ENCODE measurements at places on chromosomes 4 and X. TPM values are rescaled to one million over a fixed set of nuclear protein-coding genes. Genes with fewer than 3 reads are reported as not detected.
A peak's percentile ranks its signal among the peaks of the same experiment; 100 is the strongest.

Gene POF1B
- total RNA-seq = 0.04 TPM

DNA sequence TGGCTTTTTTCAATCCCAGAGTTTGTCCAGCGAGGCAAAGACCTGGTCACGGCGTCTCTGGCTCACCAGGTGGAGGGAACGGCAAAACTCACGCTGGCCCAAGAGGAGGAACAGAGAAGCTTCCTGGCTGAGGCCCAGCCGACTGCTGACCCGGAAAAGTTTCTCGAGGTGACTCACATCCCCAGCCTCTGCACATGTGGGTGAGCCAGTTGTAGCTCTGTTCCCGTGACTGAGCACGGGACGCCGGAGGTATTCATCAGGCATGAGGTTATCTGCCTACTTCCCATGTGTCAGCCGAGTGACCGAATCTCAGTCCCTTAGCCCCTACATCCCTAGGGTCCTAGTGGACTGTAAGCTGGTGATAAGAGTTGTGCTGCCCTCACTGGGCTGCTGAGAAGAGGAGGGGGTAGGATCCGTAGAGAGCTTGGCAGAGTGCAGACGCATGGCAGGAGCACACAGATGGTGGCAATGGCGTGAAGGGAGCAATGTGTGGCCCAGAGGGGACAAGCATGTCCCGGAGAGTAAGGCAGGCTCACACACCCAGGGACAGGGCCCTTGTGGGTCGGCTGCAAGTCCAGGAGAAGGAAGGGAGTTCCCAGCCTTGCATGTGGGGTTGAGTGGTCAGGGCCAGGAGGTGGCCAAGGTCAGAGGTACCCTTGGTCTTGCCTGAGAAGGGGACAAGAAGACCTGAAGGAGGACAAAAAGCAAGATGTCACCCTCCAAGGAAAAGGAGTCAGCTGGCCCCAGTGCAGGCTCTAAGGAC is 42.9 kb downstream of the EVC start:
- H3K27ac ChIP-seq = no peak overlapping the region
- H3K27me3 ChIP-seq = no peaks in the 10 kb centered on the region
- H3K4me1 ChIP-seq = peaks cover 43% of the 10 kb centered on the region
- H3K36me3 ChIP-seq = peaks cover 79% of the 10 kb centered on the region

Gene DMRTC1
- total RNA-seq = not detected

Gene CSAG3
- total RNA-seq = not detected

Gene EBP
- total RNA-seq = 23.3 TPM

DNA sequence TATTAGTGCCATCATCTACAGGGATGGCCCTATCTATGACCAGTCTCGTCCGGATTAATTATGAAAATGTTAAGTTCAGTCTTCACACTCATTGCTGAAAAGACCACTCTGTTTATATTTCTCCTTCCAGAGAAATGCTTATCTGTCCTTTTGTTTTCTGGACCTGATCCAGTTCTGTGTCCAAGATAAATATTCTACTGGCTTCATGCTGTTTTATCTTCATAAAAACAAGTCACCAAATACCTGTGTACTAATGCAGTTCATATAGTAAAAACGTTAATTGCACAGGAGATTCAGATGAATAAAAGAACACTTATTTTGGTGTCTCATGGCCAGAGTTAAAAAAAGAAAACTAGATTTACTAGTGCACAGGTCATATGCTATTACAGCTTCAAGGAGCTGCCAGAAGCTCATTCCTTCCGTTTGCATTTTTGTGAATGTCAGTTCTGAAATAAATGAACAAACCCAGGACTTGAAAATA is 17.3 kb downstream of the FNIP2 start:
- no peak overlapping the region for H3K4me3 ChIP-seq
- H3K4me1 ChIP-seq = peaks cover 8% of the 10 kb centered on the region
- H3K27ac ChIP-seq = no peak overlapping the region
- H3K36me3 ChIP-seq = no peaks in the 10 kb centered on the region
- H3K27me3 ChIP-seq = no peaks in the 10 kb centered on the region

GRCh38 chr4:81214881-81215868 is at the start of gene PRKG2:
Gene PRKG2, minus strand, starts transcription at chr4:81215222. Its CDS starts 10,175 bp downstream, at chr4:81205047.
- peaks cover 4% of the 10 kb centered on the region for H3K4me1 ChIP-seq
- DNase-seq = peak; percentile 10
- peak within 1 kb of the TSS; percentile 25 for H3K4me3 ChIP-seq
- no peaks in the 10 kb centered on the region for H3K36me3 ChIP-seq
- no peak within 1 kb of the TSS for H3K27ac ChIP-seq

DNA sequence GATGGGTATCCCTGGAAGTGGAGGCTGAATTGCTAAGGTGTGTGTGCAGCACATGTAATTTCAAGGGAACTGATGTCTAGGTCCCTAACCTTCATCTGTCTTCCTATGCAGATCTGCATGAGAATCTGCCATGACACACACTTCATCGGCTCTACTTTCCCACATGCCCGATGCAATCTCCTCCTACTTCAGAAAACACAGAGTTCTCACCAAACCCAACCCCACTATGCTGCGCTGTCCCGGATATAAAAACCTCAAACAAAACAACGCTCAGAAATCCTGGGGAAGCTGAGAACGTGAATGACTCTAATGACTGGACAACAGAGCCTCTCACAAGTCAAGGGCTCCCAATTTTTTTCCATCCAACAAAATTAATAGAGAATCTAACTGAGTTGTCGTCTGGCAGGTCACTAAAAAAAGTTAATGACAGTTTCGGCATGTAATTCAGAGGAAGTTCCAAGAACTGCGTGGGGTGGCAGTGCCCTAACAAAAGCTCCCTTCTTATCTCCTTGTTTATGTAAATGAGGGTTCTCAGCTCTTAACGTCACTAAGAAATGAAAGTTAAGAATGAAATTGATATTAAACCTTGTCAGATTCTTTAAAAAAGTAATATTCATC is 39.0 kb downstream of the STX18 start:
- DNase-seq = no peak
- H3K4me3 ChIP-seq = no peak overlapping the region
- H3K27me3 ChIP-seq = no peaks in the 10 kb centered on the region
- no peaks in the 10 kb centered on the region for H3K4me1 ChIP-seq
- H3K36me3 ChIP-seq = no peaks in the 10 kb centered on the region
- no peak overlapping the region for H3K27ac ChIP-seq

Gene DIPK2B
- total RNA-seq = 14.4 TPM

DNA sequence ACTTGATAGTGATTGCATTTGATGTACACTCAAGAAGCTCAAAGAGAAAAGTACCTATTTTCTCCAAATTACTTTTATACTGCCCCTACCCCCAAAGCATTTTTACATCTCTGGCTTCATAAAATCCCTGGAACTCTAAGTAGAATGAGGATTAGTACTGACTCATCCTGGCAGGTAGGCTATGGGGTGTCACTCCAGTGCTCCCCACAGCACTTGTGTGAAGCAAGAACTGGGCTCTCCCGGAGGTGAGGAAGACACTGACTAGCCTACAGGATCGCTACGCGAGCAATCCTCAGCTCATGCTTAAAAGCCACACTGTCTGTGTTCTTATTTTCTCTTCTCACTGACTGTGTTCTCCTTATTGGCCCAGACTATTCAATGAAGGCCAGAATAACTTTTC is 90.4 kb upstream of the NDP start:
- no peak overlapping the region for H3K4me3 ChIP-seq
- H3K4me1 ChIP-seq = no peaks in the 10 kb centered on the region
- no peaks in the 10 kb centered on the region for H3K36me3 ChIP-seq
- no peak for DNase-seq

GRCh38 chr4:113476800-113477199 is 284.7 kb downstream of the CAMK2D start:
- H3K4me3 ChIP-seq = no peak overlapping the region
- no peak overlapping the region for H3K27ac ChIP-seq

GRCh38 chr4:160423879-160424451 is 1321.1 kb downstream of the RAPGEF2 start:
- no peaks in the 10 kb centered on the region for H3K27me3 ChIP-seq
- no peaks in the 10 kb centered on the region for H3K36me3 ChIP-seq
- H3K4me1 ChIP-seq = no peaks in the 10 kb centered on the region
- no peak overlapping the region for H3K27ac ChIP-seq

DNA sequence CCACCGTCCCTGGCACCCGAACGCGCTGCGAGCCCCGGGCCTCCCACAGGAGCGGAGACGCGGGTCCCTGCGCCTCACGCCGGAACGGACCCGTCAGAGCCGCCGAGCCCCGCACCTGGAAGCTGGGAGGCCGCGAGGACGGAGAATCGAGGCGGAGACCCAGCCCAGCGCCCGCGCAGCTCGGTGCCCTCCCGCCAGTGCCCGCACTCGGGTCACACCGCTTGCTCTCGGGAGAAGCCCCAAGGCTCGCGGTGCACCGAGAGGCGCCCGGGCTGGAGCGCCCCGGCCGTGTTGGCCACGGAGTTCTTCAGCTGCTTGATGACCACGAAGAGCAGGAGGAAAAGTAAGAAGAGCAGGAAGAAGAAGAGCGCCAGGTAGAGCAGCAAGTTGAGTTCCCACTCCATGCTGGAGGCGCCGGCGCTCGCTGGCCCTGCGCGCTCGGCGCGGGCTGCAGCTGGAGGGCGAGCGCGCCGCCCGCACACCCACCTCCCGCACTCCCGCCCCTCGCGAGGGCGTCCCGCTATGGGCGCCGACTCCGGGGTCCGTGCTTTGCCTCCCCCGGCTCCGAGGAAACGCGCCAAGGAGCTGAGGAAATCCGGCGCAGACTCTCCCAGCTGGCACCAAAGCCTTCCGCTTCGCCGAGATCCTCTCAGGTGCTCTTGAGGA is at the start of gene SMIM43:
SMIM43 (minus strand) TSS at position 463 of the 666 bp plus-strand sequence; CDS start at position 404, 59 bp downstream.
- peaks cover 21% of the 10 kb centered on the region for H3K27me3 ChIP-seq
- peak; percentile 9 for DNase-seq
- no peak within 1 kb of the TSS for H3K27ac ChIP-seq
- H3K36me3 ChIP-seq = no peaks in the 10 kb centered on the region
- H3K4me3 ChIP-seq = peak within 1 kb of the TSS; percentile 48

Gene TMPRSS11A
- total RNA-seq = not detected

DNA sequence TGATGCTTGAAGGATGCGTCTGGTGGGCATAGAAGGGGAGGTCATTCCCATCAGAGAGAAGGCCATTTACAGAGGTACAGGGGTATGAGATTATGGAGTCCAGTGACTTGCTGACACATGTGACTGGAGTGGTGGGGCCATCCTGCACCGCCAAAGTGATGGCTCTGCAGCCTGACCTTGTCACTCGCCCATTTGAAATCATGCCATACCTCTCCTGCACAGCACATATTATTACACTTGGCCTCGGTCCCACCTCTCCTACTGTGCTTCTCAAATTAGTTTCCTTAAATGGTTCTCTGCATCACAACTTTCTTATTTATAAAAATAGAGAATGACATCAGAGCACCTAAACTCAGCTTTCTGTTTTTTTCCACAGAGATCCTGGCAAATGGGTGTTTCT is 60.7 kb upstream of the HAND2 start:
- H3K4me1 ChIP-seq = no peaks in the 10 kb centered on the region
- H3K27ac ChIP-seq = no peak overlapping the region
- no peaks in the 10 kb centered on the region for H3K36me3 ChIP-seq
- DNase-seq = no peak
- H3K27me3 ChIP-seq = no peaks in the 10 kb centered on the region

DNA sequence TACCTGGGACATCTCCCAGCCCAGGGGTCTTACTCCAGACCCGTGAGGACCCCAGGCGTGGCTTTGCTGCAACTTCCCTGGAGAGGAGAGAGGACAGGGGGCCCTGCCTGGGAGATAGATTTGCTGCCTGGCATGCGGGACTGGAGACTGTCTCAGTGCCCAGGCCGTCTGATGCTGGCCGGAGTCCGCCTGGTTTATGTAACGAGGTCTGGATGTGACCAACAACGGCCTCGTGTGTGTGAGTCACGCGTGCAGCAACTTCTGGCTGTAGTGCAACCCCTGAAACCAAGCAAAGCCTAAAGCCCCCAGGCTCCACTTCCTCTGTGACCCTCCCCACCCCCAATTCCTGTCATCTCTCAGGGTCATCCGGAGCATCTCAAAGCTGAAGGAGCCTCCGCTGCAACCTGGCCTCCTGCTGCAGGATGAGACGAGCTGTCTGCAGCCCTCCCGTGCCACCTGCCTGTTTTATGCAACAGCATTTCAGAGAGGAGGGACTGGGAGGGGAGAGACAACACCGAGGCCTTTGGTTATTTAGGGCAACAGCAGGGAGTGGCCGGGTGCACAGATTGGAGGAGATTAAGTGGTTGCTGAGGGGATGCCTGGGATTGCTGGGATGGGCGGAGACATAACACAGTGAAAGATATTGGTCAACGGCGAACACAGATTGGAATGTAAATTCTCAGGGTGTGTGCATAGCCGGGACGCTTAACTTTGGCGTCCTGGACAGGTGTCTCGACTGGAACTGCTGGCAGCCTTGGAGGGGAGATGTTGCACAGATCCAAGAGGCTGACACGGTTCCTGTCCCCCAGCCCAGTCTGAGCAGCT is 16.0 kb downstream of the XG start:
- no peak overlapping the region for H3K4me3 ChIP-seq
- peaks cover 3% of the 10 kb centered on the region for H3K4me1 ChIP-seq
- no peak overlapping the region for H3K27ac ChIP-seq
- no peak for DNase-seq
- peaks cover 2% of the 10 kb centered on the region for H3K27me3 ChIP-seq

DNA sequence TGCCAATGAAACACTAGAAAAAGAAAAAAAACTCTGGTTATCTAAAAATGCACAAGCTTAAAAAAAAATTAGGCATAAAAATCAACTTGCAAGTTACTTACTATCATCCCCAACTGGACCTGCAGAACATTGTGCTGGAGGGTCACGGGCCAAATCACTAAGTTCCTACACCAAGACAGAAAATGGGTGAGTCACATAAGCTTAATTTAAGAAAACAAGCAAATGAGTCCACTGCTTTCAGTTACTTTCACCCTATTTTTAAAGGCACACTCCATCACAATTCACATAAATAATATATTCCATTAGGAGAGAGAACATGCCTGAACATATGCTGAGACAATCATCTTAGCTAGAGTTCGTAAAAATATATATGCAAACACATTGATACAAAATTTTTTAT is 17.7 kb downstream of the UBE2D3 start:
- no peaks in the 10 kb centered on the region for H3K27me3 ChIP-seq
- H3K4me3 ChIP-seq = no peak overlapping the region
- peak overlapping the region; percentile 72 for H3K27ac ChIP-seq
- peaks cover 10% of the 10 kb centered on the region for H3K36me3 ChIP-seq

- H3K27ac ChIP-seq = no peak overlapping the region
- no peaks in the 10 kb centered on the region for H3K4me1 ChIP-seq
- no peak overlapping the region for H3K4me3 ChIP-seq
- no peaks in the 10 kb centered on the region for H3K27me3 ChIP-seq
These were observed 16.5 kb downstream of the SEPTIN11 start for GRCh38 chr4:76965866-76966579.

Gene RHOXF1
- 0.09 TPM for total RNA-seq

DNA sequence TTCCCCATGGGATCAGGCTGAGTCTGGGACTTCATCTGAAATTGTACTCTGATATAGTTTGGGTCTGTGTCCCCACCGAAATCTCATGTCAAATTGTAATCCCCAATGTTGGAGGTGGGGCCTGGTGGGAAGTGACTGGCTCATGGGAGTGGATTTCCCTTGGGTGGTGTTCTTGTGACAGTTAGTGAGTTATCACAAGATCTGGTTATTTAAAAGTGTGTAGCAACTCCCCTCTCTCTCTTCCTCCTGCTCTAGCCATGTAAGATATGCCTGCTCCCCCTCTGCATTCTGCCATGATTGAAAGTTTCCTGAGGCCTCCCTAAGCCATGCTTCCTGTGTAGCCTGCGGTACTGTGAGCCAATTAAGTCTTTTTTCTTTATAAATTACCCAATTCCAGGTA is 61.0 kb downstream of the RASGEF1B start:
- no peak for DNase-seq
- H3K36me3 ChIP-seq = no peaks in the 10 kb centered on the region
- H3K4me3 ChIP-seq = no peak overlapping the region
- H3K4me1 ChIP-seq = no peaks in the 10 kb centered on the region

All from muscle of leg (tissue), 16 donors.